Activated naive CD8-positive, alpha-beta T cell treated with anti-CD3 and anti-CD28 coated beads for 36 hours (primary cell): ENCODE measurements at places on chromosomes 6 and 20.
A peak's percentile ranks its signal among the peaks of the same experiment; 100 is the strongest.

- DNase-seq, result no peak
These were observed 23.1 kb upstream of the FBXO9 start for GRCh38 chr6:53042112-53042511.

DNA sequence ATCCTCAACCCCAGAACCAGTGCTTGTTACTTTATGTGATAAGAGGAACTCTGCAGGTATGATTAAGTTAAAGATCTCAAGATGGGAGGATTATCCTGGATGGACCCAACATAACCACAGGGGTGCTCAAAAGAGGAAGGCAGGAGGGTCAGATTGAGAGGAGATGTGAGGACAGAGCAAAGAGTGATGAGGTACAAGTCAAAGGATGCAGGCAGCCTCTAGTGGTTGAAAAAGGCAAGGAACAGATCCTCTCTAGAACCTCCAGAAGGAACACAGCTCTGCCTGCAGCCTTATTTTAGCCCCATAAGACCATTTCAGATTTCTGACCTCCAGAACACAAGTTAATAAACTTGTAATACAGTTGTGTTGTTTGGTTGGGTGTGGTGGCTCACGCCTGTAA is 41.2 kb downstream of the PDSS2 start:
- no peak for DNase-seq

DNA sequence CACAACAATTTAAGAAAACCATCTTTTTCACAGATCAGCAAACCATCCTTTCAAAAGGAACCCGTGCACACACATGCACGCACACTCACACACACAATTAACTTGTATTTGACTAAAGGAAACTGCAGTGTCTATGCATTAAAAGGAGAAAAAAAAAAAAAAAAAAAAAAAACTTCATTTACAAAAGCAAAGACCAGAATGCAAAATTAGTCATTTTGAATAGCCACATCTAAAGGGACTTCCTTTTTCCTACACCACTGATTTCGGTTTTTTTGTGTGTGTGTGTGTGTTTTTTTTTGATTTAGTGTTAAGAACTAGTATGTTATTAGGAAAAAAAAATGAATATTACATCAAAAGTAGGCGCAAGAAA is 6.3 kb downstream of the ZMYND8 start:
- DNase-seq, result no peak

GRCh38 chr6:70423189-70424134 is 10.2 kb downstream of the FAM135A start:
- DNase-seq, result no peak

GRCh38 chr6:75368151-75368779 is 83.7 kb upstream of the TMEM30A start:
- peak; percentile 9 for DNase-seq
